ENCODE measurements at places on chromosomes 11 and 22.
A peak's percentile ranks its signal among the peaks of the same experiment; 100 is the strongest.

GRCh38 chr11:115325523-115325922, 178.7 kb downstream of the CADM1 start:
- DNase-seq, result no peak

- DNase-seq, result peak; percentile 75
Measured at GRCh38 chr11:116502641-116503061, 270.1 kb downstream of the BUD13 start.

DNA sequence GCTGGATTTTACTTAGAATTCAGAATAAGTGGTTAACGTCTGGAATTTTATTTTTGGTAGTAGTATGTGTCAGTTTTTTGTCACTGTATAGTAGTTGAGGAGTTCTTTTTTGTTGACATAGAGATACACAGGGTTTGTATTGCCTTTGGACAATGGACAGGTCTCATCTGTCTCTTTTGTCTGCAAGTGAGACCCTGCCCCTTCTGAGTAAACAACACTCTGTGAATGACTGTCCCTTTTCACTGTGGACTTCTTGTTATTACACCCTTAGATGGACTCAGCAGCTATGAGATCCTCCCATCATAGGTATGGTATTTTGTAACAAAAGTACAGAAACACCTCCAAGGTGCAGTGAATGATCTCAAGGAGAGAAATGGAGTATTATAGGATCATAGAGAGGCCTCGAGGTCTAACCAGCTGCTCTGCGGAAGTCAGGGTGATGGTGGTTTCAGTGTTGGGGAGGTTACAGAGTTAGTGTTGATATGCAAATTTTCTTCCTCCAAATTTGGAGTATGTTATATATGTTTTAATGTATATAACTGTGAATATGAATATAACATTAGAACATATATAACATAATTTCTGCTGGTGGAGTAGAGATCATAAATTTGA, 7.8 kb downstream of the PPP6R3 start:
- DNase-seq, result no peak

DNA sequence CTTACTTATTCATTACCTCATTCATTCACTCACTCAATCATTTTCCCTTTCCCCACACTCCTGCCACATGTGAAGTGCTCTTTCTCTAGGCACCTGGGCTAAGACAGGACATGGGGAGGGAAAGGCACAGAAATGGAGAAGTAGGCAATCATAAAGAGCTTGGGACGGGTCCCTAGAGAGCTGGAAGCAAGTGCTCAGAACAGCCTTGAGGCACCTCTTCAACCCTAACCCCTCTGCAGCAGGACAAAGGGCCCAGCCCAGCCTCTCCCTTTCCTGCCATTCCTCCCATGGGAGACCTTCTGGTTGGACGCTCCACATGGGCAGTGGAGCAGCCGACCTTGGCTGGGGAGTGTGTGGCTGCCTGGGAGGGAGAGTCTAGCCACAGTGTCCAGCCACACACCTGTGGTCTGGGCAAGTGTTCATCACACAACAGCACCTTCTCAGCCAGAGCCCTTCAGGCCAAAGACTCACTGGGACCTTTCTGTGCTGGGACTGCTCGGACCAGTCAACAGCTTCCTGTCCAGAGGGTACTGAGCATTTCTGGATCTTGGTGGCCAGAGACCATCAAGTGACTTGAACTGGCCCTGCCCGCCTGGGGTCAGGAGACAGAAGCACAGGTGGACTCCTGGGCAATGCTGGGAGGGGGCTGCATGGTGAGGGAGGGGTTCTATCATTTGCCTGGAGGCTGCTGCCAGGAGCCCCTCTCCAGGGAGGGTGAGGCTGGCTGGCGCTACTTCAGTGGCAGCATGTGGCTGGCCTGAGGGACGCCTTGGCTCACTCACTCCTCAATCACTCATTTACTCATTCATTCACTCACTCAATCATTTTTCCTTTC, 1.0 kb upstream of the MUC5AC start:
- DNase-seq, result peak; percentile 66

- no peak for DNase-seq
Measured at GRCh38 chr22:42548597-42549330, 5.0 kb upstream of the SERHL2 start.

DNA sequence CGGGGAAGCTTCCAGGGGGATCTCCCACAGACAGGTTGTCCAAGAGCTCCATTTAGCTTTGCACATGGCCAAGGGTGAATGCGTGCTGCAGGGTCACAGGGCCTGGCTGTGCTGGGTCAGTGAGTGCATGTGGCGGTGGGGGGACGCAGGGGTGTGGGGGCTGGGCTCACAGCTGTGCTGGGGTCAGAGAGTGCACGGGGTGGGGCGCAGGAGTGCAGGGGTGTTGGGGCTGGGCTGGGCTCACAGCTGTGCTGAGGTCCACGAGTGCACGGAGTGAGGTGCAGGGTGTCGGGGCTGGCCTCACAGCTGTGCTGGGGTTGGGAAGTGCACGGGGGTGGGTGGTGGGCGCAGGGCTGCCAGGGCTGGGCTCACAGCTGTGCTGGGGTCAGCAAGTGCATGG, 557.7 kb downstream of the BRD1 start:
- DNase-seq, result peak; percentile 38

DNA sequence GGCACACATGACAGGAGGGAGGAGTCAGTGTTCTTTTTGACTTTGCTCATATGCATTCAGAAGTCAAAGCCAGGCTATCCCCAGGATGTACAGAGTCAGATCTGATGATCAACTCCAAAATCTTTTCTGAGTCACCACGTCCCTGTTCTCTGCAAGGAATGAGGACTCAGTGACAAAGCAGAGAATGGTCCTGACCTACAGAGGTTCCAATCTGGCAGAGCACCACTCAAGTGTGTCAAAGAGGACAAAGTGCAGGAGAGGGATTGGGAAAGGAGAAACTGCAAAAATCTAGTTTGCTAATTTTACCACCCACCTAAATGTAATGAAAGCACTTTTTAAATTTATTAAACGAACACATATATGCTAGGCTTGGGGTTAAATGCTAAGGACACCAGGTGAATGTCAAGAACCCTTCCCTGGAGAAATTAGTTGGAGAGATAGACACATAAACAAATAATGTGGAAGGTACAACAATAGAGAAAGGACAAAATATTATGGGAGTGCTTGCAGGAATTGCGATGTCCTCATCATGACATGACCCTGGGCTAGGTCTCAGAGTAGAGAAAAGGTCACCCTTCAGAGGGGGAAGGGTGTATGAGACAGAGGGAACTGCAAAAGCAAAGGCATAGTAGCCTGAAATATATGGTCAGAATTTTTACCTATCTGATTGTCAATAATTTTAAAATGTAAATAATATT, 56.3 kb downstream of the MTNR1B start:
- no peak for DNase-seq

GRCh38 chr22:29964776-29965175, 81.8 kb downstream of the MTMR3 start:
- no peak for DNase-seq

- DNase-seq, result no peak
Measured at GRCh38 chr11:122791411-122791810, 46.9 kb upstream of the CRTAM start.
